ENCODE measurements at places on chromosomes 6 and 20. TPM values are rescaled to one million over a fixed set of nuclear protein-coding genes. Genes with fewer than 3 reads are reported as not detected.

DNA sequence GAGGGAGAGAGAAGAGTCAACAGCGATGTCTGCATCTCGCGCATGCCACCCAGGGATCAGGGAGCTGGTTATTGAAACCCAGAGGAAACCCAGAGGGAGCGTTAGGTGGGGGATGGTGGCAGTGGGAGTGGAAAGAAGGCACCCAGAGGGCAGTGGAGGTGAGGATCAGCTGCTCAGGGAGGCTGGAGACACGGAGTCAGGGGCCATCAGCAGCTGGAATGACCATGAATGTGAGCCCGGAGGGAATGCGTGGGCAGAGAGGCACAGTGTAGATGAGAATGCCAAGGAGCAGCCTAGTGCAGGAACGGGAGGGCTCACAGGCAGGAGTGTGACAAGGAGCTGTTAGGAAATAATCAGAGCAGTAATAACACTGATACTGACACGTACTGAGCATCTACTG, 36.2 kb downstream of the RSPO4 start:
- DNase-seq: no peak

DNA sequence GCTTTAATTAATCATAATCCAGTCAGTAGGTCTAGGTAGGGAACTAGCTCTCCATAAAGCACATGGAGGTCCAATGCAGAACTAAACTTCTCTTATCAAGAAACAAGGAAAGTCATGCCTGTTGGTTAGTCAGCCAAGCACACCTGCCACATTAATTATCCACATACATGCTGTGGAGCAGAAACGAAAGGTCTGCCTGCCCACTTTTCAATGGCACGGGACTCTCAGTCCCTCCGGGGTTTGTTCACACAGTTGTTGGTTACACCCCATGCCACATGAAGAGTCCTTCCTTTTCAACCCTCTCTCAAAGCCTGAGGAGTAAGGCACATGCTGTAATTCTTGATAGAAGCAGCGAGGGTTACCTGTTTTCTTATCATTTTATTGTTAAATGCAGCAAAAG, 1096.4 kb upstream of the MAP3K7 start:
- DNase-seq: no peak

Gene KCNB1
- total RNA-seq: not detected

DNA sequence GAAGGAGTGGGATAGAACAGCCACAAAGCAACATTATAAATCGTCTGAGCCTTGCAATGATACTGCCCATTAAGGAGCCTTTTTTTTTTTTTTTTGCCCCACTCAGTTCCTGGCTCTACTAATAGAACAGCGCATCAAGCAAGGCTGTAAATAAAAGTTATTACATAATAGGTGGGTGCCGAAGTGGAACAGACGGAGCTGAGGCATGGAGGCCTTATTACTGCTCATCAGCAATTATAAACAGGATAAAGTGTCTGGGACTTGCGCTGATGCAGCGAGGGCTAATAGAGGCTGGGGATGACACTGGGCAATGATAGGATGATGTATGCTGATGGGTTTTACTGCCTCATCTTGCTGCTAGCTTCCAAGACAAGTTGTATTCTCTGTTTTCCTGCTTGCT, 272.1 kb downstream of the ZFAND3 start:
- no peak for DNase-seq

Gene SLC17A3
- not detected for total RNA-seq

Gene OSBPL2
- 90.7 TPM for total RNA-seq

Gene ADGRG6
- 30.3 TPM for total RNA-seq

GRCh38 chr20:51419231-51419630, 123.3 kb downstream of the NFATC2 start:
- no peak for DNase-seq

GRCh38 chr20:24402188-24402587, 67.2 kb upstream of the SYNDIG1 start:
- no peak for DNase-seq

GRCh38 chr20:57672164-57672563, 37.7 kb downstream of the PMEPA1 start:
- DNase-seq: no peak

- no peak for DNase-seq
Measured at GRCh38 chr6:4367643-4368042, 232.3 kb upstream of the ECI2 start.

Gene SNAI1
- total RNA-seq: 2.2 TPM

Gene CPNE1
- total RNA-seq: 271 TPM

Gene SEL1L2
- total RNA-seq: not detected

Gene COL19A1
- not detected for total RNA-seq

Gene CDKN1A
- total RNA-seq: 14.8 TPM

- DNase-seq: no peak
Measured at GRCh38 chr6:97885325-97885724, 602.3 kb upstream of the MMS22L start.

- peak; percentile 57 for DNase-seq
Measured at GRCh38 chr20:24653306-24653705, 183.9 kb downstream of the SYNDIG1 start.

DNA sequence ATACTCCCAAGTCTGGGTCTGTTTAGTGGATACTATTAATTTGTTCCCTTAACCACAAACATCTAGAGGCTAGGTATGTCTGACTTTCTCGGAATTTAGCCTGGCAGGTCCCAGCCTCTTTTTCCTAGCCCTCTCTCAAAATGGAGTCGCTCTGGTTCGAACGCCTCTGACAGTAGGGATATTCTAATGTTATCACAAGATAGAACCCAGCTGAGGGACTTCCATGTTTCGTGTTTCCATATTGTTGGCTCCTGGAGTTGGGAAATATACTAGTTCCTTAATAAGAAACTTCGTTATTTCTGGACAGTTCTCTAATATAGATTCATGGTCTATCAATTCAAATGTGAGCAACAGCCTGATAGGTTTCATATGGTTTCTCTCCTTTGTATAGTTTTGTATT, 16.4 kb downstream of the CYB5R4 start:
- no peak for DNase-seq

- no peak for DNase-seq
Measured at GRCh38 chr6:15340105-15340601, 94.3 kb downstream of the JARID2 start.

Gene CDH26
- 0.68 TPM for total RNA-seq

Gene APCDD1L
- total RNA-seq: 2.4 TPM

Measured in PC-9 (cell line).